Hypothalamus (tissue), 51 donors: ENCODE measurements at places on chromosomes 6 and 20.

GRCh38 chr6:119147101-119148053, 68.9 kb upstream of the FAM184A start:
- no peak for DNase-seq

- no peak for DNase-seq
These were observed 4.1 kb upstream of the PHACTR2 start for GRCh38 chr6:143673669-143674068.

DNA sequence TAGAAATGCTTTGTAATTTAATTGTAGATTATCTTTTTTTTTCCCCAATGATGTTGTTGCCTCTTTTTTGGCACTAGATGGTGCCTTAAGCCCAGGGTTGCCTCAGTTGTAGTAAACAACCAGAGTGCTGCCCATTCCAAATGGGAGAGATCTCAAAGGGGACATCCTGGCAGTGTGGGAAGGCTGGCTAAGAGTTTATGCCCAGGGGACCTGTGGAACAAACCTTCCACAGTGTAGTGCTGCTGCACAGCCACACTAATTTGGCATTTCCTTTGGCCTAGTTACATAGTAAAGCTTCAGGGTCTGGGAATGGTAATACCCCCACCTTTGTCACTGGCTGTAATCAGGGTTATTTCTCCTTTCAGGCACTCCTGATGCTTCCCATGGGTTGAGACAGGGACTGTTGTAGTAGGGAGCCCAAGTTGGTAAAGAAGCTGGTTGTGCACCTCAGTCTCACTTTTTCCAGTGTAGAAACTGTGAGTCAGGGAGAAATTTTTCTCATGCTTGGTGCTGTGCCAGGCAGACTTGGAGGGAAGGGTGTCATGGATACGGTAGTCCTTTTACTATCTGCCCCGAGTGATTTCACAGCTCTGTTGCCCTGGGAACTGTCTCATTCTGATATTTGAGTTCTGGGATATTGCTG, 177.8 kb upstream of the ECI2 start:
- DNase-seq, result no peak

- no peak for DNase-seq
These were observed 162.5 kb downstream of the DLL1 start for GRCh38 chr6:170128346-170128745.

- peak; percentile 12 for DNase-seq
These were observed 93.2 kb downstream of the GMPR start for GRCh38 chr6:16331384-16332174.

GRCh38 chr20:50022676-50023075, 39.9 kb downstream of the SNAI1 start:
- no peak for DNase-seq

DNA sequence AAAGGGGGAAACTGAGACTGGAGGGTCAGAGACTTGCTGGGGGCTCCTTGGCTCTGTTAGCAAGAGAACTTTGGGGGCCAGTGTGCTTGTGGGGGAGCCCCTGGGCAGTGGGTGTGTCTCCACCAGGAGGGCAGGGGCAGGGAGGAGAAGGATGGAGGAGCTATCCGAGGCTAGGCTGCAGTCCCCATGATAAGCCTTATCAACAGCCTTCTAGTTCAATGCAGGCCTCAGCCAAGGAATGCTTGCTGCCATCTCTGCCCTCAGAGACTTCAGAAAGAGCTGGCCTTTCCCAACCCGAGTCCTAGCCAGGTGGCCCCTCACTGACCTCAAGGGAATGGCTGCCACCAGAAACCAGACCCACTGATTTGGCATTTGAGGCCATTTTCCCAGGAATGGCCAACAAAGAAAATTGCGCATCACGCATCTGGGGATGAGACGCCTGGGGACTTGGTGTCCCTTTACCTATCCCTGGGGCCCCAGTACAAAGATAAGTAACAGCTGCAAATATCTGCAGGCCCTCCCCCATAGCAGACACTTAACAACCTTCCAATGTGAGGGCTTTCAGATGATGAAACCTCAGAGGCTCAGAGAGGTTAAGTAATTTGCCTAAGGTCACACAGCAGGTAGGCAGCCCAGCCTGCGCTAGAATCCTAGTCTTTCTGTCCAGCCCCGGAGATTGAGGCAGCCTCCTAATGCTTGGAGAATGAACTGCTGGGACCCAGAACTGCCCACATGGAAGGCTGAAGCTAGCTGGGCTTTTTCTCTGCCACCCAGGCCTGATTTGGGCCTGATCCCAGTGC, 4.9 kb downstream of the TGM2 start:
- no peak for DNase-seq

DNA sequence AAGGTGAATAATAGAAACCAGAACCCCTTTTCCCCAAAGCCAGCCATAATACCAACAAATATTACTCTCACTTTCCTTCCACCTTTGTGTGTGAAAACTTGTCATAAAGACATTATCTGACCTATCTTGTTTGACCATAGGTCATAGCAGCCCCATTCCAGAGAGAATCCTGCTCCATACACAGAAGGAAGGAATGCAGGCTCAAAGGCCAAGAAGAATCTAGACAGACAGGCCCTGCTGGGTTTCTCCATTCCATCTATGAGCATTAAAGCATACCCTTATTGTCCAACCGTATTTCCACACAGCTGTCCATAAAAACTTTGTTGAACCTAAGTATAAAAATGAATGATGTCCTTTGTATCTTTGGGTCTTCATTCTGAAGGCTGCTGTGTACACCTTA, 40.7 kb upstream of the KCNK5 start:
- DNase-seq, result no peak

- DNase-seq, result no peak
These were observed 4.0 kb downstream of the DACT2 start for GRCh38 chr6:168315596-168315995.

DNA sequence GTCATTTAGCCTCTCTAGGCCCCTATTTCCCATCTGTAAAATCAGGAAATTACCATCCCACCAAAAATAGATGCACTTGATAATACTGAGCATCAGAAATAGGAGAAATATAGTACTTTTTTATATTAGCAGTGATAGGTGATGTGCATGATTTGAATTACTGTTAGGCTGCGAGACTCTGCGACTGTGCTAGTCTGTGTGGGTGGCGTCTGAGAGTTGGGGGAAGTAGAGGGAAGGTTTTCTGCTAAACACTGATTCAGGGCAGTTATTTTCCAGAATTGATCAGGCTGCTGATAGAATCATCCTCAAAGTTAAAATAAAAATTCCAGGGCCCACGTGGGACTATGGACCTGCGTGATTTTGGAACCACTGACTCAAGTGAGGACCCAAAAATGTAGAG, 60.4 kb upstream of the ARMH2 start:
- no peak for DNase-seq

DNA sequence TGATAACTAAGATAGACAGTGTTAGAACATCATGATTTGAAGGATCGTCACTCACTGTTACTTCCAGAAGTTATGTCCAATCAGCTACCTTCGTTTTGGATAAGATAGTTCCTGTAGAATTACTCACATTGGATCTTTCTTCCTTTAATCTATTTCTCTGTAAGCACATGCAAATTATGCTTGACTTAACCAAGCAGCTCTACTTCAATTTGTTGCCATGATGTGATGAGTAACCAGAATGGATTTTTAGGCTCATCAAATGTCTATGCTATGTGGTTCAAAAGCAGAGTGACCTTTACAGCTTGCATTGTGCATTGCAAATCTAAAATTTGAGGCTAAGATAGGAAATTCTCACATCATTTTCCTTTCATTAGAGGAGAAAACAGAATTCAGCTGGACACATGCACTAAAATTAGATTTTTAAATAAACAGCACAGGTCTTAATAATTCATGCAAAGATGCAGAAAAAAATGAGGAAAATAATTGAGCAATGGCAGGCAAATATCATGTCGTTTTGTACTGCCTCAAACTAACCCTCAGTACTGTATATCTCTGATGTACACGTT, 76.7 kb upstream of the ZFP64 start:
- no peak for DNase-seq

DNA sequence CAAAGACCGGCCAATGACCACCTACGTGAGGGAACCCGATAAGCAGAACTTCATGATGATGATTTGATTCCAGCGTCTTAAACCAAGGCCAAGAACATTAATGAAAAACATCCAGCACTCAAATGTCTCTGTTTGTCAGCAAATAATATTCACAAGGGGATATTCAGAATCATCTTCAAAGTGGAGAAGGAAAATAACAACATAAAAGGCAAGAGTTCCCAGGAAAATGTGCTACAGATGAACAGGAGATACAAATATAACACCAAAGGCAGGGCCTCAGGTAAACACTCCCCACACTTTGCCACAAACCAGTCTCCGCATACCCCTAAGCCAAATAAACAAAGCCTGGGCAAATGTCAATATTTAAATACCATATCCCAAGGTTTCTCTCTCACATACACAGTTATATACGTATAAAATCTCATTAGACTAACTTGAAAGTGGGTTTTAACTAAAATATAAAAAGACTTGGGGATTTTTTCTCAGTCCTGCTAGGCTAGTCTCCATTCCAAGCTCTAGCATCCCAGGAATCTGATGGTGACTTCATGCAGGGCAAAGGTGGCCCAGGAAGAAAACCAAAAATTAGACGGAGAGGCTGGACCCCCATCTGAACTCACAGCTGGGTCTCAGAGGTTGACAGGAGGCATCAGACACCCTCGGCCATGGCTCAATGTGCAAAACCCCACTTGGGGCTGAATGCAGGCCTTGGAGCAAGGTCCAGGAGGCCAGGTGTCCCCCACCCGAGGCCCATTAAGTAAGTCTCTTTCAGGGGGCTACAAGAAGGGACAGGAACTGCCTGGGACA, 32.1 kb downstream of the TRAM2 start:
- DNase-seq, result no peak

DNA sequence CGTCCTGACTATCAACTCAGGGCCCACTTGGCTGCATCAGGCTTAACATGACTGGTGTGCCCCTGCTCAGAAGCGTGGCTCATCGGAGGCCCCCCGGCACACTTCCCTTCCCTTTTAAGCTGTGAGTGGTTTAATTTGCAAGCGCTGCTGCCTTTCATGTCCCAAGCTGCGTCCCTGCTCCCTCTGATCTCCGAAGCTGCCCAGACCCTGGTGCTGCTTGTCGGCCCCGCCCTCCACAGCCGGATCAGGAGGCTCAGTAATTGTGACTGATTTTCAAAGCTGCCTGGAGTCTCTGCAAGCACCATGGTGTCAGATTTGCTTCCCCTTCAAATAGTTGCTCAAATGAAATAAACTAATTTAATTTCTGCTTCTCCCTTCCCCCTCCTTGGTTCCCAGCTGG, 71.1 kb downstream of the CDH22 start:
- DNase-seq, result no peak

DNA sequence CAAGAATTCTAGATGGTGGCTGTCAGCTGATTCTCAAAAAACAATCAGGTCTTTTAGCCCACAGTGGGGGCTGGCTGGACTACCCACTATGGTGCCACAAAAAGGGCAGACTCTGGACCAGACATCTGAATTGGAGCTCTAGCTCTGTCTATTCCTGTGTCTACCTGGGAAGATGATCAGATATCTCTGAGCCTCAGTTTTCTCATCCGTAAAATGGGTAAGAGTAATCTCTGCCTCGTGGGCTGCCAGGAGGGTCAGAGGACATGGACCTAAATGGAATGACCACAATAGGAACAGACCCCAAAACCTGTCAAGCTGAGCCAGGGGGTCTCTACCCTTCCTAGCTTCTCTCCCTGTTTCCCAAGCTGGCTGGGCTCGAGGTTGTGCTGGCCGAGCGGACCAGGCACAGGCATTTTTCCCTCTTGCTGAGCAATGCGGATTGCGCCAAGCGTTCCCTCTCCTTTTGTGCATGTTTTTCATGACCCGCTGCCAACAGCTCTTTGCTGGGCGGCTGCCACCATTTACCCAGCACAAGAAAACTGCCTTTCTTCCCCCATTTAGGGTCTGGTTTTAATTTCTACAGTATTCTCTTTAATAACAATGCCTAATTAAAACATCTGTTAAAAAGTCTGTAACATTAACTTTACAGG, 74.7 kb upstream of the MAFB start:
- DNase-seq, result peak; percentile 82

DNA sequence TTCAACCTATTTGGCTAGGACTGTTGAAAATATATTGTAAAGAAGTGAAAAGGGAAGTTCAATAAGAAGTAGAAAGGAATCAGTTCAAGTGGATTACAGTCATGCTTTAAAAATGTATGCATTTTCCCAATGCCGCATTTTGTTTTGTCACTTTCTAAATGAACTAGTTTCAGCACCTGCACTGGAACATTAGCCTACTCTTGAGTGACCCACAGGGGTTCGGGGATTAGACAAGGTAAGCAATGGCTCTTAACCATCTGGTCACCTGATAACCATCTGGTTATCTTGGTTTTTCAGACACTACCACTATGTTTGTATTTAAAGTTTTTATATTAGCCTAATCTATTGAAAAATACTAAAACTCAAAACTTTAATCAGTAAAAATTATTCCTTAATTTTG, 97.6 kb downstream of the CD164 start:
- DNase-seq, result no peak

- DNase-seq, result no peak
These were observed 290.8 kb upstream of the PRDM1 start for GRCh38 chr6:105795366-105795765.

DNA sequence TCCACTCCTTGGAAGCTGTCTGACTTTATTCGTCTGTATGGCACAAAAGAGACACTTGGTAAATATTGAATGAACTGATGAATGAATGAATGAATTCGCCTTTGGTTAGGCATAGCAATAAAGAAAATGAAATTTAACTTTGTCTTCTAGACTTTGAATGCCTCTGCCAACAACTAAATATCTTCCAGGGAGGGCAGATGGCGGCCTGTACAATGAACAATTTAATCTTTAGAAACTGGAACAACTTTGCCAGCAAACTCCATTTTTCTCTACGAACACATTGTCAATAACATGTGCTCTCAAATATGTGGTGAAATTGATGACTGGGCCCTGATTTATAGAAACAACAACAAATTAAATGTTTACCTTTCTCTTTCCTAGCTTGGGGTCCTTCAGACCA, 140.6 kb downstream of the ZNF217 start:
- DNase-seq, result no peak

GRCh38 chr20:44769481-44769863, 23.8 kb downstream of the KCNK15 start:
- no peak for DNase-seq

DNA sequence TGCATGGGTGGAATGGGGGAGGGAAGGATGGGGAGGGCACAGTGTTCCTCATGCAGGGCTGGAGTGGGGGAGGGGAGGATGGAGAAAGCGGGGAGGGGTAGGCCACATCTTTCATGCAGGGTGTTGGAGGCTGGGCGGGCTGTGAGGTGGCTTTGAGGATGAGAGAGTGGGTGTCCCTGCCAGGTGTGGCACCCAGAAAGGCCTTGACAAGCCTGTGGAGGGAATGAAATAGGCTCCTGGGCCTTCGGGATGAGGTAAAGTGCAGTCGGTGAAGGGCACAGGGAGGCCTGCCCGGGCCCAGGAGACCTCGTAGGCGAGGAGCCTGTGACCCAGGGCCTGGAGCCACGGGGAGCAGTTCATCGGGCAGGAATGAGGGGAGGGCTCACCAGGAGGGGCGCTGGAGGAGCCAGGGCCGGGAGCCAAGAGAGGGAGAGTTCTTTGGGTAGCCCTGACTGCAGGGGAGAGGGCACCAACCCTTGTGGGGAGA, 7.6 kb downstream of the CEBPB start:
- no peak for DNase-seq

GRCh38 chr20:51489611-51490010, 52.9 kb downstream of the NFATC2 start:
- no peak for DNase-seq
